AG09309 (cell line): ENCODE measurements at places on chromosomes 11 and 22.

DNA sequence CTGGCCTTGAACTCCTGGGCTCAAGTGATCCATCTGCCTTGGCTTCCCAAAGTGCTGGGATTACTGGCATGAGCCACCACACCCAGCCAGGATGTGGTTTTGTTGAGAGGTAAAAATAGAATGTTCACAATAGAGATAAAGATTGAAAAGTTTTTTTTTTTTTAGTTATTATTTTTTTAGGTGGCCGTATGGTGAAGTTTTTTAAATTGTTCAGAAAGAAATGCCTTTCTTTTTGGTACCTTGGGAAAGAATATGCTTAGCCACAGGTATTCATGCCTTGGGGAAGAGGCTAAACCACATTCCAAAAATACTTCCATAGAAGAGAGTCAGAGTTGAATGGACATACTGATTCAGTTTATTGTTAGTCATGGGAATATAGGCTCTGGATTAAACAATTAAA lies 143.4 kb downstream of the C11orf91 start:
- peak; percentile 82 for DNase-seq

- DNase-seq: no peak
These were observed 146.0 kb upstream of the TBCEL start for GRCh38 chr11:120877746-120878365.

DNA sequence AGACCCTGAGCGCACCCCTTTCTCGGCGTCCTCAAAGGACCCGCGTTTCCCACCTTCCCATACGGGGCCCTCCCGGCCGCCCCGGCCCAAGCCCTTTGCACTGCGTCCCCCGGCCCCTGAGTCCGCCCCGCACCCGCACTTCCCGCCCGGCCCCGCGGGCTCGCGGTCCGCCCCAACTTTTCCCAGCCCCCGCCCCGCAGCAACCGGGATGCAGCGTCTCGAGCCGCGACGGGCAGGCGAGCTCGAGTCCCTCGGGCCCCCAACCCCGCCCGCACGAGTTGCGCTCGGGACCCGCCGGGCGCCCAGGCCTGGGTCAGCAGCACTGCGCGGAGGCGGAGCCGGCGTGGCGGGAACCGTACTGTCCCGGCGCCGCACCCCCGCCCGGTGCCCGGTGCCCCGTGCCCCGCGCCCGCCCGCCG lies 371 bp downstream of the SMCO4 start:
- no peak for DNase-seq

DNA sequence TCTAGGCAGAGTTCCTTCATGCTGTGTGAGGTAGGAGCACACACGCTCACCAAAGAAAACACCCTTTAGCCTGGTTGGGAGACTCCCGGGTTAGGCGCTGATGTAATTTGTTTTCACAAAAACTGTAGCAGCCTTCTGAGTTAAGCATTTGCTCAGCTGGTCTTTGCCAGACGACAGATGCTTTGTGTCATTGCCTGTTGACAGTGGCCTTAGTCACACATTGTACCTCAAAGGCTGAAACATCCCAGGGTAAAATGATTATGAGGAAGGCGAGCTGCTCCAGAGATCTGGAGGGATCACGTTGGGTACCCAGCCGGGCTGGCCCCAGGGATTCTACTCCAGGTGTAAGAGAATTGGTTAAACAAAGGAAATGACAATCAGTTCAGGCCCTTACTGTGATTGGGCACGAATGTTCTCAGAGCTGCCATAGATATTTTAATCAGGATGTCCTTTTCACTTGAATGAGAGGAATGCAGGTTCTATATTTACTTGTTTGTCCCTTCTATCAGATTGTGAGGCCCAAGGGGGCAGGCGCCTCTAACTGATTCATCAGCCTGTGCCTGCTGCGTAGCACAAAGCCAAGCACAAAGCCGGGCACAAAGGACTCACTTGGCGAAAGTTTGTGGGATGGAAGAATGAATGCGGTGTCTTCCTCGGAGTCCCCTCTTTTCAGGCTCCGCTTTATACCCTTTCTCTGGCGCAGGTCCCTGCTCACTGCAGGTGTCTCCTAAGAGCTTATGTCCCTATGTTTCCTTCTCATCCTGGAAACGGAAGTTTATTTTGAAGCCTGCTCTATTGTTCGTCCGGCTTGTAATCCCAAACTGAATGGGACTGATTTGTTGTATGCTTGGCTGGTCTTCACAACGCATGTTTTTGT lies 47.1 kb downstream of the ADM start:
- no peak for DNase-seq

- DNase-seq: peak; percentile 10
These were observed 2.8 kb upstream of the CABP7 start for GRCh38 chr22:29716814-29717545.

DNA sequence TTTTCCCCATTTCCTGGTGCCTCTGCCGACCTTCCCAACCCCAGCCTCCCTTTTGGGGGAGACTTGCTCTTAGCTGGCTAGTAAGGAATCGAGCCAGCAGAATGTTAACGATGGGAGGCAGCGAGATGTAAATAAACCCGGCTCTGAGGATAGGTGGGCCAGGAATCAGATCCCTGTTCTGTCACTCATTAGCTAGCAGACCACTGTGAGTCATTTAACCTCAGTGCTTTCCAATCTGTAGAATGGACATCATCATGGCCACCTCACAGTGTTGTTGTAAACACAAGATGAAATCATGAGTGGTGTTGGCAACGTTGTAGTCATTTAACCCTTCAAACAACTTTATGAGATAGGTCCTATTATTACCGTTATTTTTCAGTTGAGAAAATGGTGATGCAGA lies 208.6 kb downstream of the KIRREL3 start:
- DNase-seq: no peak

DNA sequence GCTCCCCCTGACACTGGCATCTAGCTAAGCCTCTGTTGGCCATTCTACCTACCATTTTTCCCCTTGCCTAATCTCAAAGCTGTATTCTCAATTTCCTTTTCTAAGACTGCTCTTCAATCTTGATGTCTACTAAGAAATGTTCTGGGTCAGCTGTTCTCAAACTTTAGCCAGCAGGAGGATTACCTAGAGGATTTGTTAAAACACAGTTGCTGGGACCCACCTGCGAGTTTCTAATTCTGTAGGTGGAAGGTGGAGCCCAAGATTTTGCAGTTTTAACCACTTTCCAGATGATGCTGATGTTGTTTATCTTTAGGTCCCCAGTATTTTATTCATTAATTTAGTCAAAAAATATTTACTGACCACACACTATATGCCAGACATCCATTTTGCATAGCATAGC lies 9.3 kb upstream of the ARHGAP42 start:
- no peak for DNase-seq

DNA sequence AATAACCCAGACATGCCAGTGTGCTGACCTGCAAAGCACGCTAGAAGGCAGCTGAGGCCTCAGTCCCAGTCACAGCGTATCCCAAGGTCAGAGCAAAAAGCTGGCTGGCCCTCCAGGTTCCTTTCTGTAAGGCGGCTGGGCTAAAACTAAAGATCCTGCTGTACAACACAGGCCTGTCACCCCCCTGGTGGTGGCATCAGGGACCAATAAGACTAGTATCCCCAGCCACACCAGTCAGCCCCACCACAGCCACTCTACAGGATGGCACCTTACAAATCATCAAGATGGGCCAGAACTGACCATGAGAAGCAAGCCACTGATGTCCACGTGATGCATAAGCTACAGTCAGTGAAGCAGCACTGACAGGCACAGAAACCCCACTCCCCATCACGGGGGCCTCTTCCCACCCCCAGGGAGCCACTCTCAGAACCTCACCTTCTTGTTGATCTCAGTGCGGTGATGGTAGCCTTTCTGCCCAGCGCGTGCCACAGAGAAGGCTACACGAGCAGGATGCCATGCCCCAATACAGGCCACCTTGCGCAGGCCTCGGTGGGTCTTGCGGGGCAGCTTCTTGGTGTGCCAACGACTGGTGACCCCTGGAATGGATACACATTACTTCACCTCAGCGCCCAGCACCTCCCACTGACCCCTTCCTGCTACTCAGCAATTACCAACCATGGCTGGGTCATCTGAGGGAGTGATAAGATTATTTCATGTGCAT lies 5.0 kb downstream of the RPL3 start:
- DNase-seq: no peak

GRCh38 chr22:20102203-20102780 lies 13.6 kb upstream of the RANBP1 start:
- DNase-seq: no peak

GRCh38 chr22:37198258-37199102 lies 10.4 kb upstream of the C1QTNF6 start:
- DNase-seq: no peak

DNA sequence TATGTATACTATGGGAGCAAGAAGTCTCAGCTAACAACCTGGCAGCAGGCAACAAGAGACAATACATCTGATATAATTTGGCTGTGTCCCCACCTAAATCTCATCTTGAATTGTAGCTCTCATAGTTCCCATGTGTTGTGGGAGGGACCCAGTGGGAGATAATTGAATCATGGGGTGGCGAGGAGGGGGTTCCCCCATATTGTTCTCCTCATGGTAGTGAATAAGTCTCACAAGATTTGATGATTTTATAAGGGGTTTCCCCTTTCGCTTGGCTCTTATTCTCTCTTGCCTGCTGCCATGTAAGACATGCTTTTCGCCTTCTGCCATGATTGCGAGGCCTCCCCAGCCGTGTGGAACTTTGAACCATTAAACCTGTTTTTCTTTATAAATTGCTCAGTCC lies 6.2 kb downstream of the DNAJC24 start:
- DNase-seq: no peak
